ENCODE measurements at places on chromosomes 3 and 15.
A peak's percentile ranks its signal among the peaks of the same experiment; 100 is the strongest.

GRCh38 chr15:47485419-47485818 lies 231.9 kb upstream of the SEMA6D start:
- DNase-seq, result no peak

GRCh38 chr3:7100136-7100535 lies 239.2 kb downstream of the GRM7 start:
- no peak for DNase-seq

DNA sequence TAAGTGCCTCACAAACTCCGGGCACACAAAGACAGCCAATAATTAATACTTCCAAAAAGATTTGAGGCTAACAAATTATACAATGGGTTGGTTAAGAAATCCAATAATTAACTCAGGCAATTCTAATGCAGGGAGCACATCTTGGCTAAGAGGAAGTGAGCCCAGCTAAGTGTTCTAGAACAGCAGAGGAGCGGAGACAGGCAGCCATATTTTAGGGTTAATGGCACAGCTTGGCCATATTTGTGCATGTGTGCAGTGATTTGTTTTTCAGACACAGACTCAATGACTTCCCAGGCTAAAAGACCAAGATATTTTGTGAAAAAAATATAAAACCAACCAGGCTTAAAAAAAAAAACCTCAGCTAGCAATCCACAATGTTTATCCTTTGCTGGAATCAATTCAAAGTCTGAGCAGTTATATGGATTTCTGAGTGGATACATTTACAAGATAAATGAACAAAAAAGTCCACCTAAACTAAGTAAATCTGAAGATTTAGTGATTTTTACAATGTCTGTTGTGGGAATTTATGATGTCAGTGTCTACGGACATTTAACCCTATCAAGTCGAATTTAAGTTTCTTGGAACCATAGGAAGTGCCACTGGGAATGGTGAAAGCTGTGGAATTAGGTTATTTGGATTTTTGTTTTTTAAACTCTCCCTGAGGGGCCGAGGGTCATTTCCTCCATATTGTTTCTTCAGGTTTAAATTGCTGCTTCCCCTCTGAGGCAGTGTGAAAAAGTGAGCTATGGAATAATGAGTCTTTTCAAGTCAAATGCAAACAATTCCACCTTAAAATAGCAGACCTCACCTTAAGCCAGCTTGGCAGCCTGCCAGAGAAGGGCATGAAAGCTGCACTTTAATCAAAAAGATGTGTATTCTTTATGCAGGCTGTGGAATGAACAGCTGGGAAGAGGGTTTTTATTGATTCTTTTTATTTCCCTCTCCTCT lies 413.7 kb upstream of the TBL1XR1 start:
- DNase-seq, result no peak

- no peak for DNase-seq
Measured at GRCh38 chr15:43915631-43916325, 89.0 kb downstream of the WDR76 start.

- DNase-seq, result no peak
Measured at GRCh38 chr3:57006179-57006657, 54.2 kb upstream of the SPATA12 start.

- DNase-seq, result no peak
Measured at GRCh38 chr3:78887547-78888011, 880.2 kb downstream of the ROBO1 start.

DNA sequence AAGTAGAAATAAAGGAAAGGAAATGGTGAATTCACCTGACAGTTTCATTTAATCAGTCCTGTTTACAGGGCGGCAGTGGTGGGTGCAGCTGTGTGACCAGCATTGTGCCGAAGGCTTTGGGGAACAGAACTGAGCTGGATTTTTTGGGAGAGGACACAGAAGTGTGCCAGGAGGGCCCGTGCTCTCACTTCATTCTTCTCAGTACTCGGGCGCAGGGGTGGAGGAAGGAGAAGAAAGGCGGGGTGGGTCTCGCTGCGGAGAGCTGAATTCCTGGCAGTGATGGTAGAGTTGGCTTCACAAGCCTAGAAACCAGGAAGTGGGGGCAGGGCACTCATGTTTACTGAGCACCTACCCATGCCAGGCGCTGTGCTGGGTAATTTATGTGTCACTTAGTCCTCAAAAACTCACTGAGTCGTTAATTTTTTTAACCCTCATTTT lies 64.6 kb downstream of the CRTC3 start:
- peak; percentile 25 for DNase-seq

DNA sequence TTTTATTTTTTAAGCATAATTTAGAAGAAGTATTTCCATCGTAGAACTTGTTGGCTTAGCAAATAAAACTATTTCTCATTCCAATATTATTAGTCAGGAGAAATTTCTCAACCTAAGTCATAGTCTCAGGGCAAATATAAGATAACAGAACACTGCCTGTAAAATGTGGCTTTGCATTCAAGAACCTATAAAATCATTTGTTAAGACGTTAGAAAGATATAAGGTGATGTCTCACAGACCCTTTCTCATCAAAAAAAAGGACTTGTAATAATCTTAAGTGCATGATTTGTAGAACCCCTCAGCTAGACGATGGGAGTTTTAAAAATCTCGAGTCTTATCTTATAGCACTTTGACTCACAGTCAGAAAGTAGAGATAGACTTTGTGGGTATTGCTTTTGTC lies 314.7 kb upstream of the CFAP20DC start:
- DNase-seq, result no peak

DNA sequence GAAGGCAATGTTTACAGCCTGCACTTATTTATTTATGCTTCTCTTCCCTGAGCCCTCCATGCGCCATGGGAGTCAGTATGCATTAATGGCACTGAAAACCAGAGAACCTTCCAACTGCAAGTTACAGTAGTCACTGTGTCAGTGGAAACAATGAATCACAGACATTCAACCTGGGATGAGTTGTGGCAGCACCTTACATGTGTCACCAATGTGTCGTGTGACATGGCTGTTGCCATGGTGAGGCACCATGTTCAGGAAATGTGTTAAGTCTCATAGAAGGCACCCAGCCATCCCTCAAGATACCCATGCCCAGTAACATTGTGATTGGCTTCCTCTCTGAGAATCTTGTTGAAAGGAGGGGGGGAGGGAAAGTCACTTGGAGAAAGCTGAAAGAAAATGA lies 105.0 kb downstream of the FOXP1 start:
- no peak for DNase-seq

GRCh38 chr3:24551626-24552025 lies 57.0 kb upstream of the THRB start:
- DNase-seq, result no peak

- no peak for DNase-seq
Measured at GRCh38 chr3:156952011-156952410, 125.9 kb downstream of the LEKR1 start.

DNA sequence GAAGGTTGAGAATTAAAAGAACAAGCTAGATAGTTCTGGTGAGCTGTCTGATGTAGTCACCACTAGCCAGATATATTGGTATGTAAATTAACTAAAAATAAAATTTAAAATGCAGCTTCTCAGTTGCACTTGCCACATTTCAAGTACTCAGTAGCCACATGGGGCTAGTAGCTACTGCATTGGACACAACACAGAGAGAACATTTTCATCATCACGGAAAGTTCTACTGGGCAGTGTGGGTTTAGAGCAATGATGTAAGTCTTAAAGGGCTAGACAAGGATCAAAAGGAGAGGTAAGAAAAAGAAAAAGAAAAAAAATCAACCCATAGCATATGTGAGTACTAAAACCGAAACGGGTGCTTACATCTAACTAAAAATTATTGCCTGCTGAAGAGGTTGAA lies 282.4 kb upstream of the LRRFIP2 start:
- no peak for DNase-seq

DNA sequence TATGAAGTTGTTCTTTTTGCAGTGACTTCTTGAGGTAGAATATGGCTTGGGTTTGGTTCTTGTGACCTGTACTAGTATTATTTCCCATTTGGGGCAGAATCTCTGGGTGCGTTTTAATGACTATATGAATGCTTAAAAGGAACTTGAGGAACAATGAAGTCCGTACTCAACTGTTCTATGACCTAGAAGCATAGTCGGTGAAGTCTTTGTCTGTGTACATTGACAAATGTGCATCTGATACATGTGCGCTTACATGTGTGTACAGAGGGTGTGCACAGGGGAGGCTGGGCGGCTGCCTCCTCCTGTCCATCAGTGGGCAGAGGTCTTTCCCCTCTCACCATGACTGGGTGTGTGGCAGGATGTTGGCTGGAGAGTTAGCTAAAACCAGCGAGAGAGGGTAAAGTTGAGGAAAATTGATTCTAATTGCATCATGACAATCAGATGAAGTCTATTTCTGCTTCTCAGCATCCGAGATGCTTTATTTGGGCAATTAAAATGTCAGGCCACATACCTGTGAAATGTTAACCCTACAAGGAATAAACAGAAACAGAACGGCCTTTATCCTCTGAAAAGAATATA lies 1.0 kb upstream of the NR2F2 start:
- no peak for DNase-seq

GRCh38 chr3:72234391-72234790 lies 449.4 kb upstream of the PROK2 start:
- no peak for DNase-seq

DNA sequence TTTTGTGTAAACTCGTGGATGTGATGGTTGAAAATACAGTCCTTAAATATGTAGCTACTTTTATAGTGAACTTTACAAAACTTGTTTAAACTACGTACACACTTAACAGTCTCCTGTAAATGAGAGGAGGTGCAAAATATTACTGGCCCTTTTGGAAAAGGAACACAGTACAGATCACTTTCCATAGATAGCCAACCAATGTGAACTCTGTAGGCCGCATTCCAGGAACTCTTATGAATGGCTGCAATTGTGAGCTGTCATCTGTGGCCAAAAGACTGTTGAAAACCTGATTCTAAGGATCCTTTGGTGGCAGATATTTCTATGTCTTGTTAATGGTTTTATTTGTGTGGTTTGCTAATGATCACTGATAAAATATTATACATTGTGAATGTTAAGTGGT lies 6.2 kb downstream of the TSC22D2 start:
- DNase-seq, result peak; percentile 45

GRCh38 chr15:101545548-101546505 lies 56.3 kb upstream of the PCSK6 start:
- no peak for DNase-seq

GRCh38 chr15:43237842-43238470 lies 17.1 kb upstream of the EPB42 start:
- no peak for DNase-seq

DNA sequence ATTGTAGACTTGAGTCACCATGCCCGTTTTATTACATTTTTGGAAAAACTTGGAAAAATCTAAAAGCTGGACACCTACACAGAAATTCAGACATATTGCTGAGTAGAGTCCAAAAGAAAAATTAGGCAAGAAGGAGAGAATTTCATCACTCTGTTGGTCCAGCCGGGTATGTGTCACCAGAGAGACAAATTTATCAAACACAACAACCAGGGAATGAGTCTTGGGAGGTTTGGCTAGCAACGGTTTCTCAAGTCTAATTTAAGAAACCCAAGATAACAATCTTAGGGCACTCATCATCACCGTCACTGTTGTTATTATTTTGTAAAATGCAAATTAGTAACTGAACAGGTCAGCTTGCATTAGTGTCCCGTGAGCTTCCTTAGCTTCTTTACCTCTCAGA lies 197.5 kb upstream of the C2CD4B start:
- no peak for DNase-seq

DNA sequence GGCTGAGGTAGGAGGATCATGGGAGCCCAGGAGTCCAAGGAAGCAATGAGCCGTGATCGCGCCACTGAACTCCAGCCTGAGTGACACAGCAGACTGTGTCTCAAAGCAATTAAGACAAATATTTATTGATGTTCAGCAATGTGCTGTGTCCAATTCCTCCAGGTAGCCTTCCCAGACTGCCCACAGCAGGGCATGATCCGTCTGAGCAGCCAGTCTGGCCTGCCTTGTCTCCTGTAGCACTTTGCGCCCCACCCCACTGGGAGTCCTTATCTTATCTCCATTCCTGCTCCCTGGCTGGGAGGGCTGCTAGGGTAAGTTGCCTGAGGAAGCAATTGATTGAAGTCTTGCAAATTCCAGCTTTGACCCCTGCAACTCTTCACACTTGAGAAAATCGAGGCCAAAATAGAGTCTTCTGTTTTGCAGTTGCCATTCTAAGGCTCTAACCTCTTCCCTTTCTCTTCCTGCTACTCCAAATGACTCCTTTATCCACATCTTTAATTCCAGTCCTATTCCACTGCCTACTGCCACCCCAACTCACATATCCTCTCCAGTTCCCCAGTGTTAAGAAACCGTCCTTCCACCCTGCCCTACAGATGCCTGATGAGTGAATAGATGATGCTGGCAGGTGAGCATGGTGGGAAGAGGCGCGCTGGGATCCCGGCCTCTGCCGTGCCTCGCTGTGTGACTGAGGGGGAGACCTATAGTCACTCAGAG lies 26.9 kb upstream of the LCTL start:
- peak; percentile 80 for DNase-seq

GRCh38 chr3:69324362-69325025 lies 61.4 kb downstream of the FRMD4B start:
- peak; percentile 5 for DNase-seq

DNA sequence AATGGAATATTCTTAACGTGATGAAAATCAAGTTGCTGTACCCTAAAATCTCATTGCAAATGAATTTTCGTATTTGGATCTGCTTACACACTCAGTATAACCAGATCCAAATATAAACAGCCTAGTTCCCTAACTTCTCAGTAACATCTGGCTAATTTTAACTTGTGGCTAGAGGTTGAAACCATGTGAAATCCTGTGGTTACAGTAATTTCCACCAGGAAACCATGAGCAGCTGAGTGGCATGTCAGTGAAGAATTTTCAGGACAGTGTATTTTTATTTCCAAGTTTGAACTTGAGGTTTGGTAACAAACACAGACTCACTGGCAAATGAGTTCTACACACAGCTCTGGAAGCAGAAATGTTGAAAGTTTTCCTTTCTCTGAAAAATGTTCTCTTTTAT lies 754.1 kb downstream of the NR2F2 start:
- no peak for DNase-seq

DNA sequence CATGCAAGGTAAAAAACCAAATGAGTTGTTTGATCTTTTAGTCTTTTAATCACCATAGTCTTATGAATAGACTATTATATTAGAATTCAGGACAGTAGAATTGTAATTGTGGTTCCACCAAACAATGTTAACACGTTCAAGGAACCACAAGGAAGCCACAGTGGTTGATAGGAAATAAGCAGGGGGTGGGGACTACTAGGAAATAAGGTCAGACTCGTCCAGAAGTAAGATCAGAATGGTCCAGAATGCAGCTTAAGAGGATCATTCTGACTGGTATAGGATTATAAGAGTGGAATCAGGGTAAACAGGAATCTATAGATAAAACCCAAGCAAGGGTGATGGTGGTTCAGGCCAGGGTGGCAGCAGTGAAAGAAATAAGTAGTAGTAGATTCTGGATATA lies 7.5 kb downstream of the MYNN start:
- peak; percentile 79 for DNase-seq

Data from erythroblast (primary cell).